Stimulated activated naive CD8-positive, alpha-beta T cell treated with anti-CD3 and anti-CD28 coated beads, Interleukin-15, Interleukin-2, amounts not matched to agents 100 U/mL and 50 U/mL, for 24 hours (primary cell): ENCODE measurements at places on chromosomes 7 and 10.

- DNase-seq: no peak
Observed at GRCh38 chr7:47906883-47907282, 41.4 kb downstream of the PKD1L1 start.

- DNase-seq: no peak
Observed at GRCh38 chr7:90834771-90835170, 238.7 kb downstream of the CDK14 start.

GRCh38 chr10:82340166-82340565, 465.2 kb downstream of the NRG3 start:
- DNase-seq: no peak

GRCh38 chr7:72538147-72538546, 126.0 kb upstream of the CALN1 start:
- no peak for DNase-seq

- no peak for DNase-seq
Observed at GRCh38 chr7:85030893-85031292, 156.0 kb downstream of the SEMA3D start.

DNA sequence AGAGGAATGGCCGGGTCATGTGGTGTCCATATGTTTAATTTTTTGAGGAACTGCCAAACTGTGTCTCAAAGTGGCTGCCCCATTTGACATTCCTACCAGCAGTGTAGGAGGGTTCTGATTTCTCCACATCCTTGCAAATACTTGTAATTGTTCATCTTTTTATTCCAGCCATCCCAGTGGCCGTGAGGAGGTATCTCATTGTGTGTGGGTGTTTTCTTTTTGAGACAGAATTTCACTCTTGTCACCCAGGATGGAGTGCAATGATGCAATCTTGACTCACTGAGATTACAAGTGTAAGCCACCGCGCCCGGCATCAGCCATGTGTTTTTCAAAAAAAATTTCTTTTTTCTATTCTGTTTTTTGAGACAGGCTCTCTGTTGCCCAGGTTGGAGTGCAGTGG, 38.7 kb upstream of the DLG5 start:
- no peak for DNase-seq

- DNase-seq: no peak
Observed at GRCh38 chr7:51346126-51346525, 29.5 kb upstream of the COBL start.

GRCh38 chr10:133231244-133231945, 1.4 kb downstream of the UTF1 start:
- DNase-seq: no peak

DNA sequence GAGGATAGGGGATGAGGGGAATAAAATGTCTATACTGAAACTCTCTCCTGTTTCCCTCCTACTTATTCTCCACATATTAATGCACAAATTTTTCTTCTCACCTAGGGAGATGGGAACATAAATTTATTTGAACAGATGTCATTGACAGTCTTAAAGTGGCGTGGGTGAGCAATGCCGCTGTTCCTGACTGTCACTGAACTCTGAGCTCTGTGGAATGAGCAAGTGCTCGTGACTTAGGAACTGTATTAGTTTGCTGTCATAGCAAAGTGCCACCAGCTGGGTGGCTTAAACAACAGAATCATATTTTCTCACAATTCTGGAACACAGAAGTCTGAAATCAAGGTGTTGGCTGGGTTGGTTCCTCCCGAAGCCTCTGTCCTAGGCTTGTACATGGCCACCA, 29.1 kb downstream of the INPP5F start:
- DNase-seq: no peak

- DNase-seq: no peak
Observed at GRCh38 chr7:102260856-102261255, 25.8 kb upstream of the SH2B2 start.

DNA sequence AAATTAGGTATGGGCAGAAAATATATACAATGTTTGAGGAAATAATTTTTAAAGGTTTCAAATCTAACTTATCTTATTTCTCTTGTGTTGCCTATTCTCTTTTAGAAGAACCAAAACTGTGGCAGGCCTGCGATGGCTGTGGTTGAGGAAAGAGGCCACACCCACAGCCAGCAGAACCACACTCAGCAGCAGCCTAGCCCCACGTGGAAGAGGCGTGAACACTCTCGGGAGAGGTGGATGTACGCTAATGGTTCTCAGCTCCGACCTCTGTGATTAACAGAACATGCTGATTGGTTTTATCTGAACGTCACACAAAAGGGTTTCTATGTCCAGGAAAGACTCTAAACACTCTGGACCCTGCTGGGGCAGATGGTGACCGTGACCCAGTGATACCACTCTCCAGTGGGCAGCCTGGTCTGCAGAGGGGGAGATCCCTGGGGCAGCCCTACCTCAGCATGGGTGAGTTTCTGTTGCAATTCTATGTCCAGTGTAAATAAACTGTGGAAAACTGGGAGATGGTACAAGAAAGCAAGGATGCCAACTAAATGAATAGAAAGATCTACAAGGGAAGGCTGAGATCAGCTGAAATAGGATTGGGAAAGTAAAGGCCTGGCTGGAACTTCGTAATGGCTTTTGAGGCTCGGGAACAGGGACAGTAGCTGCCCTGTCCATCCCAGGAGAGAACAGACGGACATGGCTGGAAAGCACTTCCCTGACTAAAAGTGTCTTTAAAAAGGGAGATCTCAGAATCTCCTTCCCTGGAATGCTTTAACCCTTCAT, 26.6 kb downstream of the DIP2C start:
- DNase-seq: no peak

DNA sequence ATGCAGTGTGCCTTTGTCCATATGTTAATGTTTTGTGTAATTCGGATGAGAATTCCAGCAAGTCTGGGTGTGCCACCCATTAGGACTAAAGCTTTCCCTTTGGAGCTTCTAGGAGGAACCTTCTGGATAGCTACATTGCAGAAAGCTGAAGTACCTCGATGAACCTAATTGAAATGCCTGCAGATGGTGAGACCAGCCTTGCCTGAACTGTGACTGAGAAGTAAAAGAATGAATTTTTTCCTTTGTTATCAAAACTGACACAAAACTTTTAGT, 31.1 kb upstream of the FBXW4 start:
- DNase-seq: no peak

- no peak for DNase-seq
Observed at GRCh38 chr10:5816170-5816569, 2.9 kb upstream of the GDI2 start.
